ENCODE measurements at places on chromosomes 1 and 21. TPM values are rescaled to one million over a fixed set of nuclear protein-coding genes. Genes with fewer than 3 reads are reported as not detected.

ST7L gene
- 16.1 TPM for total RNA-seq

LRRC39 gene
- 0.40 TPM for total RNA-seq

CDCA8 gene
- 10.2 TPM for total RNA-seq

TRIM67 gene
- 0.03 TPM for total RNA-seq

CFAP141 gene
- total RNA-seq = not detected

PTPN22 gene
- total RNA-seq = 5.6 TPM

GBP5 gene
- 2.7 TPM for total RNA-seq

EXO1 gene
- total RNA-seq = 1.4 TPM

SLFNL1 gene
- 0.61 TPM for total RNA-seq

C1orf87 gene
- not detected for total RNA-seq

REG4 gene
- 35.7 TPM for total RNA-seq

DNAH14 gene
- 12.3 TPM for total RNA-seq

PLA2G2C gene
- total RNA-seq = 0.28 TPM

WNT2B gene
- 7.1 TPM for total RNA-seq

DNA sequence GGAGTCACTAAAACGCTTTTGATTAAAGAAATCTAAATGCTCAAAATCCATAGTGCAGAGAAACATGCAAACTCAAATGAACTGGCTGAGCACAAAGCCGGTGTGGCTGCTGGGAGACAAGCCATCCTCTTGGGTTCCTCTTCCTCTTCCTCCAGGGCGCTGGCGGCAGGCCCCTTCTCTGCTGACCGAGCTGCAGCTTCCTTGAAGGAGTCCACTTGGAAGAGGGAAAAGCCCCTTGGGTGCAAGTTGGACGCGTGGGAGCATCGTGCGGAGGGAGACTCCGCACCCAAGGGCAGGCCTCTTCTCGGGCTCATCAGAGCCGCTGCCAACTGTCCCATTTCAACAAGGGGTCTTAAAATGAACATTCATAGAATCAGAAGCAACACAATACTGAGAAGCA is 7.9 kb downstream of the CCNL2 start:
- DNase-seq = no peak

DNA sequence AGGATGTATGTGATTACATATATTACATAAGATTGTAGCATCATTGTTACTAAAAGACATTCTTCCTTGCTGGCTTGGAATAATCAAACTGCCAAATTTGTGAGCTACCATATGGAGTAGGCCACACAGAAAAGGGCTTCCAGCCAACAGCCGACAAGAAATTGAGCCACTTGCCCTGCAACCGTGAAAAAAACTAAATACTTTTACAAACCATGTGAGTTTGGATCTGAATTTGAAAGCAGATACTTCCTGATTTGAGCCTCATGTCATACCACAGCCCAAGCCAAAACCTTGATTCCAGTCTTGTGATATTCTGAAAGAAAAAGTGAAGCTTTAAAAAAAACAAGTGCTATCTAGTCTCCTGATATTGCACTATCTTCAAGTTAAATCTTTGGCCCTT is 55.6 kb upstream of the PRMT6 start:
- DNase-seq = no peak

- DNase-seq = no peak
Observed at GRCh38 chr1:240732390-240732789, 120.4 kb upstream of the GREM2 start.

GRCh38 chr21:40255518-40256444 is 388.5 kb downstream of the PCP4 start:
- DNase-seq = no peak

DNA sequence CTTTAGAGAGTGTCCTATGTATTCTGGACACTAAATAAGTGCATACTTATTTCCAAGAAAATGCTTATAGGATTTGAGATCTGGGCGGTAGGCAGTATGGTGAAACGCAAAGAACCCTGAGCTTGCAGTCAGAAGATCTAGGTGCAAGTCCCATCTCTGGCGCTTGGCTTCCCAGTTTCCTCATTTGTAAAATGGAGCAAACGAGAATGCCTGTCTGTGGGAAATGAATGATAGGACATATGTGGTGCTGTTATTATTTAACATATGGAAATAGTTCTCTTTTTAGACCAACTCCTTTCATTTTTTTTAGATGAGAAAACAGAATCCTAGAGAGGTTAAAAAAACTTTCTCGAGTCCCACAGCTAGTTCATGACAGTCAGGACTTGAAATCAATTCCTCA is 25.2 kb upstream of the ROR1 start:
- no peak for DNase-seq

GRCh38 chr1:7186382-7187111 is 401.3 kb downstream of the CAMTA1 start:
- no peak for DNase-seq

- DNase-seq = no peak
Observed at GRCh38 chr1:63914706-63915105, 140.9 kb downstream of the ROR1 start.

DNA sequence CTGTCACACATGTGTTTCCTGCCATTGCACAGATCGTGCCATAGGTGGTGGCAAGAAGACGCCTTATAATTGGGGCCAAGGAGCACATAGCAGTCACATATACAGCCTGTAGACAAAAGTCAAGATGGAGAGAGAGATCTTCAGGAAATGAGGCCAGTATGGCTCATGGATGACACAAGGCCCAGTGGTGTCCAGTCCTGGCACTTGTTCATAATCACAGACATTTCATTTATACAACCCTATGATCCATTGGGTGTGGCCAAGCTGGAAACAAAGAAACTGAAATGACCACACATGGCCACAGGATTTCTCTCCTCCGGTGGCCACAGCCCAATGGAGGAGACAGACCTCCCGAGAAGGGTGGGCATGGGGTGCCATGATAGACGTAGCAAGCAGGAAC is 78.5 kb upstream of the KAZN start:
- DNase-seq = no peak

DNA sequence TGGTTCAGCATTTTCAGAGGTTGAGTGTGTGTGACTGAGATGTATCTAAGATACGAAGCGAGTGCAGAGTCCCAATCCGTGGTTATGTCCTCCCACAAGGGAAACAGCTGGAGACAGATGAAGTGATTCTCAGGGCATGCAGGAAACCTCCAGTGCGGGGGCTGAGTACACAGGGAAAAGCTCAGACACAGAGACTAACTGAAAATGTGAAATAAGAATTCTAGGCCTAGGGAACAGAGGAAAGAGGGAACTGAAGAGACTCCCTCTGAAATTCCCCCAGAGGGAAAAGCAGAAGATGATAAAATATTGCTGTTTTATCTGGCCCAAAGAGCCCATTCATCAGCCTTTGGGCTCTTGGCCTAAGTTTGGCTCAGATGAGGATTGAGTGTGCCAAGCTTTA is 116.8 kb downstream of the LRRC53 start:
- DNase-seq = no peak

GRCh38 chr1:70044832-70045231 is 160.5 kb downstream of the LRRC40 start:
- DNase-seq = no peak

Data from left colon (tissue), 2 donors.